ENCODE measurements at places on chromosomes 7 and 10.

DNA sequence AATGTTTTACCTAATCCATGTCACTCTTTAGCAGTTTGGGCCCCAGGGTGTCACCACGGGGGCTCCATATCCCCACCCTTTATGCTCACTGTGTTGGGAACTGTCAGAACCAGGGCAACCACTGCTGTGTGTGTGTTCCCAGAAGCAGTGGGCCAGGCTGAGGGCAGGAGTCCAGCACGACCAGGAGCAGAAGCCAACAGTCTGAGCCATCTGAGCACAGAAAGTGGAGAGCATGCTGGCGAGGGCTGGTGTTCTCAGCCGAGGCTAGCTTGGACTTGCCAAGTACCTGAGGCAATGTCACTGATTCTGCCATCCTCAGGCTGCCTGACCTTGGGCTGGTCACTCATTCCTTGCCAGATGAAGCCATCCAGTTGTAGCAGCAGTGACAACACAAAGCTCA, 285.0 kb downstream of the BMPER start:
- DNase-seq = no peak

DNA sequence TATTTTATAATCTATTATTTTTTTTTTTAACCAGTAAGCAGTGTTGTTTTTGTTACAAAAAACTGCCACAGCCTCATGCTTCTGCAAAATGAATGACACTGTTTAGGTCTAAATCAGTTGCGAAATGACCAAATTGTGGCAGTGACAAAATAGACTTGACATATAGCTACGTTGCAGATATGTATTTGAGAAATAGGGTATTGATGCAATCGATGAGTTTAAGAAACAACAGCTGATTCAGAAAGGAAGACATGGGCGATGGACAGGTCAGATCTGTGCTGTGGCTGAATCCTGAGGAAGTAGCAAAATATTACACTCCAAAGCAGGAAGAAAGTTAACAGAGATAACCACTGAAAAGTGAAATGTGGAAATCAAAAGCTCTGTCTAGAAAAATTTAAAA, 89.0 kb upstream of the STEAP4 start:
- DNase-seq = no peak

GRCh38 chr7:155917836-155918430, 105.7 kb upstream of the SHH start:
- no peak for DNase-seq

- DNase-seq = no peak
These were observed 19.0 kb upstream of the FAM20C start for GRCh38 chr7:173209-173918.

DNA sequence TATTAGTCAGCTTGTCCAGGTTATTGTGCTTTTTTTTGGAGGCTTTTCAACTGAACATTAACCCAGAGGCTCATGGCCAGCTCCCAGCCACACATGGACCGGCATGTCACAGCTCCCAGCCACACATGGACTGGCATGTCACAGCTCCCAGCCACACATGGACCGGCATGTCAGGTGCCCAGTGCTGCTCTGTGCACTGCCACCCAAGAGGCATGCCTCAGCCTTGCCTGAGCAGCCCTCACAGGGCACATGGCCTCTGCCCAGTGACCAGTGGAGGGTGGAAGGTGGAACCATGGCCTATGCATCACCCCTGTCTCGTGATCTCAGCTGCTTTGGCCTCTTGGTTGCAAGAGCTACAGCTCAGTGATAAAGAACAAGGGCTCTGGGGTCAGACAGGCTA, 119.8 kb downstream of the OAT start:
- no peak for DNase-seq

DNA sequence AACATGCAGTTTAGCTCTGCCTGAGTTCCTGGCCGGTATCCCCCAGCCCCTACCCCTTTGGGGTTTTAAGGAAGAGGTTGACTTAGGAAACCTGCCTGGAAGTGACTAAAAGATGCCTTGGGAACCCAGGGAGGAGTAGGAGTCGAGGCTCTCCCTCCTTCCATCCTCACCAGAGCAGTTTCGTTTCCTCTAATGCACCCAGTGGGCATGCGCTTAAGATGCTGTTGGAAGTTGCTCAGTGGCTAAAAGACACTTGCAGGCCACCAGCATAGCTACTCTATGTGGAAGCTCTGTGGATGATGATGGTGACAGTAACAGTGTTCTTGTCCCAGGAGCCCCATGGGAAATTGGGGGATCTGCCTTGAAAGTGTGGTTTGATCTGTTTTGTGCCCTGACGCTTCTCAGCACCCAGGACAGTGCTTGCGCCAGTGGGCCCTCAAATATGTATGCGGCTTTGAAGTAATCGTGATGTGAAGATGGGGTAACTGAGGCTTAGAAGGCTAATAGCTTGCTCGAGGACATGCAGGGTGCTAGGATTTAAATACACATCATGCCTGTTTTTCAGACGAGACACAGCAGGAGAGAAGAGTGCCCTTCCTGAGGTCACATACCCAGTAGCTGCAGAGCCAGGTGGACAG, 32.0 kb downstream of the TBATA start:
- no peak for DNase-seq

DNA sequence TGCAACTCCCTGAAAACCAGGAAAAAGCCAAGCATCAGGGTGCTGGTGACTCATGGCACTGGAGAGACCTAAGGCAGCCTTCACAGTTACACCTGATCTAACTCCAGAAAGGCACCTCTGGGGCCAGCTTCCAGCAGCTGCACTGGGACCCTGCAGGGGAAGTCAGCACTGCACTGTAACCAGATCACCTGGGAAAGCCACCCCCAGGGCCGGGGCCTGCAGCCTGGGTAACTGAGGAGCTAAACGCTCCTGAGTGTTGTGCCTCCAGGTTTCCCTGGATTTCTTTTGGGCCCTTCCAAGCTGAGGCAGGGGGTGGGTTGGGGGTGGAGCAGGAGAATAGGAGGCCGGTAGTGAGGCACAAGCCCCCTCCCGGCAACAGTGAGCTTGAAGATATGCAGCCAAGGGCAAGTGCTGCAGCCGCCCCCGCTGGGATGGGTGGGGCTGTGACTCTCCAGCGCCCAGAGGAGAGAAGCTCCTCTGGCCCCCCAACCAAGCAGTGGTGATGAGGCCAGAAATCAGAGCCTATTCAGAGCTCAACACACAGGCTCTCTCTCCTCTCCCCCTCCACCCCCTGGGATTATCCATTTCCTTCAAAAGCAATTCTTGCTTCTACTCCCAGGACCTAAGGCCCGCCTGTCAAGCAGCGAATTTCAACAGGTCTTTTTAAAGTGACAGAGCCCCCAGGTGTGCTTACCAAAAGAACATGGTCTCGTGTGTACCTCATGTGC, 2.6 kb downstream of the CXCL12 start:
- DNase-seq = no peak

DNA sequence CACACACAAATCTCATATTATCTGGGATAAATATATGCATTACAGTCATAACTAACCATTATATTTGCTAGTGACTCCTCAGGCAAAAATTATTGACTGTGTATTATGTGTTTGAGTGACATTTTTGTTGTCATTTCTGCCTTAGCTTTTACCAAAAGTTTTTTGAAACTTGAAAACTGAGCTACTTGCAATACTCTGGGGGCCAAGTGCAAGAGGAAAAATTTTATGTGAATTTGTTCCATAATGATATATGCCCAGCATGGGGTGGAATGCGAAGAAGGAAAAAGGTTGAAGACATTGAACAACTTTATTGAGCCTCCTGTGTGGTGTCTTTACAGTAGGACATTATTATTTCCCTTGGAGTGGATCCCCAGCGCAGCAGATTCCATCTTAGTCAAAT, 176.8 kb upstream of the FERD3L start:
- DNase-seq = no peak

GRCh38 chr10:30789806-30790205, 160.3 kb upstream of the LYZL2 start:
- no peak for DNase-seq

- no peak for DNase-seq
These were observed 169.2 kb downstream of the CTTNBP2 start for GRCh38 chr7:117704063-117704462.

- no peak for DNase-seq
These were observed 228.4 kb downstream of the ARHGAP12 start for GRCh38 chr10:31700181-31700611.

GRCh38 chr10:43130770-43131171, 7.5 kb upstream of the CSGALNACT2 start:
- DNase-seq = no peak

DNA sequence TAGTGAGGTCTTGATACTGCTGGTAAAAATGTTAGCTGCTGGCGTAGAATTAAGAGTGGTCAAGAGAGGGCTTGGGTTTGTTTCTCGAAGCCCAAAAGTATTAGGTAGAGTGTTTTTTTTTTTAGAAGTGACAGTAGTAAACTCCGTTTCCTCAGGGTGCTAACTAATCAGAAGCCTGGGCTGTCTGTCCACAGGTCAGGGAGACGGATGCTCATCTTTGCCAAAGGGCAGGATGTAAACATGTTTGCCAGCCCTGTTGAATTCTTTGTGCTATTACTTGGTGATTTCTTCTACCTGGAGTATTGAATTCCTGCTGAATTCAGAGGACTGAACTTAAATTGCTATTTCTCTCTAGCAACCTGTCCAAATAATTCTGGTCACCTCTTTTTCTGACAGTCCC, 117.1 kb downstream of the SND1 start:
- no peak for DNase-seq
